Brain pericyte (primary cell): ENCODE measurements at places on chromosomes 11 and 22.

DNA sequence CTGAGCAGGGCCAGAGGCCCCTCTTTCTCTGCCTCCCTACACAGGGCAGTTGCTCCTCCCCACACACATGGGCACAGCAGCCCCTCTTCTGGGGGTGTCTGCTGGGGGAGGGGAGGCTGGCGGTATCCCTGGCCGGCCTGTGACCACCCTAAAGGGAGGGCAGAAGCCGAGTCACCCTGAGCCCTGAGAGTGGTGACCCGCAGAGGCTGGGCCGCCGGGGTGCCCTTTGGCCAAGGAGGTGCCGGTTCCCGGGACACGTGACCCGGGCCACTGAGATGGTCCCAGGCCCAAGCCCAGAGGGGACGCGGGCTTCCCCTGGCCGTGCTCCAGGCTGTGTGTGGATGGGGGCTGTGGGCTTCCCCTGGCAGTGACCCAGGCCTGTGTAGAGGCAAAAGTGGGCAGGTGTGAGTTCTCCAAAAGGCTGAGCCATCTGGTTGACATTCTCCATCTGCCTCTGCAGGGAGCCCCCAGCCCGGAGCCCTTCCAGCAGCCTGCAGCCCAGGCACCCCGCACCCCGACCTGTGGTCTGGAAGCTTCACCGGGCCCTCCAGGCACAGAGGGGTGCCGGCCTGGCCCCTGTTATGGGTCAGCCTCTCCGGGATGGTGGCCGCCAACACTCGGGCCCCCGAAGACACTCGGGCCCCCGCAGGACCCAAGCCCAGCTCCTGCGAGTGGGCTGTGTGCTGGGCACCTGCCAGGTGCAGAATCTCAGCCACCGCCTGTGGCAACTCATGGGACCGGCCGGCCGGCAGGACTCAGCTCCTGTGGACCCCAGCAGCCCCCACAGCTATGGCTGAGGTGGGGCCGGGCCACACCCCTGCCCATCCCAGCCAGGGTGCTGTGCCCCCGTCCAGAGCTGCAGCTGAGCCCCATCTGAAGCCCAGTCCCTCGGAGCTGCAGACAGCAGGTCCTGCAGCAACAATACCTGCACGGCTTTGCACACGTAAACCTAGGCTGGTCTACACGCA, 1.0 kb downstream of the ADM2 start:
- no peak for DNase-seq

- no peak for DNase-seq
These were observed 5.0 kb downstream of the SNX15 start for GRCh38 chr11:65032216-65032615.

GRCh38 chr11:45879803-45880686, 5.4 kb upstream of the MAPK8IP1 start:
- no peak for DNase-seq

- peak; percentile 68 for DNase-seq
These were observed 235.4 kb downstream of the METTL15 start for GRCh38 chr11:28343304-28344233.

GRCh38 chr11:110631551-110631950, 80.7 kb downstream of the ARHGAP20 start:
- no peak for DNase-seq

DNA sequence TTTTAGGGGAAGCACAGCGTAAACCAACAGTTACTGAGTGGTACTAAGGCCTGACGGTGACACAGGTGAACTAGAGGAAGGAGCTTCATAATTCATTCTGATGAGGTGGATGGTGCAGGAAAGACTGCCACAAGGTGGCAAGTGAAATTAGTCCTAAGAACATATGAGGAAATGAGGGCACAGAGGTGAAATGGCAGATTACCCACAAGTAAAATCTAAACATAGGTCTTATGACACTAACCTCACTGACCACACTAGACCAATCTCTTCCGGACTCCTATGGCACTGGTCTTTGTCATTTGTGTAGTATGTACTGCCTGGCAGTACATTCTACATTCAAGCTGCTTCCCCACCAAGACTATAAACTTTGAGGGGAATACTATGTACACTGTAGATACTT, 20.2 kb downstream of the GAB2 start:
- DNase-seq = no peak
